ENCODE measurements at places on chromosomes 3 and 15. TPM values are rescaled to one million over a fixed set of nuclear protein-coding genes. Genes with fewer than 3 reads are reported as not detected.

Gene GATA2
- 0.91 TPM for total RNA-seq

Gene P4HTM
- 35.6 TPM for total RNA-seq

Gene GALNT15
- total RNA-seq, result 0.56 TPM

Gene TMIE
- total RNA-seq, result not detected

Gene ACVR2B
- total RNA-seq, result 9.4 TPM

Gene PDZRN3
- total RNA-seq, result 34.1 TPM

Gene LDHAL6B
- not detected for total RNA-seq

Gene GP9
- not detected for total RNA-seq

Gene MUC4
- not detected for total RNA-seq

Gene ADAMTSL3
- total RNA-seq, result not detected

Gene TBL1XR1
- 370 TPM for total RNA-seq

Gene APOD
- 3.2 TPM for total RNA-seq

Gene KLF15
- total RNA-seq, result 5.7 TPM

Gene PCOLCE2
- 3.8 TPM for total RNA-seq

Gene COPS2
- 69.1 TPM for total RNA-seq

Gene GABRB3
- 7.4 TPM for total RNA-seq

Gene GUCA1C
- total RNA-seq, result not detected

Gene SH2D7
- total RNA-seq, result not detected

Gene GOLGA8G
- not detected for total RNA-seq

Gene POLQ
- total RNA-seq, result 1.2 TPM

Gene GALK2
- total RNA-seq, result 23.7 TPM

Gene MKRN2
- total RNA-seq, result 31.2 TPM

Gene CTDSPL2
- total RNA-seq, result 53.3 TPM

Gene CLDN11
- total RNA-seq, result 13.8 TPM

Data from osteocyte (in vitro differentiated cells).